ENCODE measurements at places on chromosomes 11 and 22. TPM values are rescaled to one million over a fixed set of nuclear protein-coding genes. Genes with fewer than 3 reads are reported as not detected.

The RFPL1 gene
- not detected for total RNA-seq

The OR8H3 gene
- total RNA-seq, result not detected

The CFAP300 gene
- 3.2 TPM for total RNA-seq

The OR10D3 gene
- not detected for total RNA-seq

The ARHGEF12 gene
- total RNA-seq, result 42.0 TPM

The DERL3 gene
- total RNA-seq, result 1.9 TPM

The OR5B21 gene
- total RNA-seq, result not detected

The OR51B2 gene
- 0.36 TPM for total RNA-seq

The GLYATL1 gene
- 1.3 TPM for total RNA-seq

All from RPMI7951 (cell line).